HuH-7.5 (cell line): ENCODE measurements at places on chromosomes 7 and 10.

- DNase-seq, result no peak
These were observed 36.1 kb upstream of the CCNY start for GRCh38 chr10:35300063-35300699.

DNA sequence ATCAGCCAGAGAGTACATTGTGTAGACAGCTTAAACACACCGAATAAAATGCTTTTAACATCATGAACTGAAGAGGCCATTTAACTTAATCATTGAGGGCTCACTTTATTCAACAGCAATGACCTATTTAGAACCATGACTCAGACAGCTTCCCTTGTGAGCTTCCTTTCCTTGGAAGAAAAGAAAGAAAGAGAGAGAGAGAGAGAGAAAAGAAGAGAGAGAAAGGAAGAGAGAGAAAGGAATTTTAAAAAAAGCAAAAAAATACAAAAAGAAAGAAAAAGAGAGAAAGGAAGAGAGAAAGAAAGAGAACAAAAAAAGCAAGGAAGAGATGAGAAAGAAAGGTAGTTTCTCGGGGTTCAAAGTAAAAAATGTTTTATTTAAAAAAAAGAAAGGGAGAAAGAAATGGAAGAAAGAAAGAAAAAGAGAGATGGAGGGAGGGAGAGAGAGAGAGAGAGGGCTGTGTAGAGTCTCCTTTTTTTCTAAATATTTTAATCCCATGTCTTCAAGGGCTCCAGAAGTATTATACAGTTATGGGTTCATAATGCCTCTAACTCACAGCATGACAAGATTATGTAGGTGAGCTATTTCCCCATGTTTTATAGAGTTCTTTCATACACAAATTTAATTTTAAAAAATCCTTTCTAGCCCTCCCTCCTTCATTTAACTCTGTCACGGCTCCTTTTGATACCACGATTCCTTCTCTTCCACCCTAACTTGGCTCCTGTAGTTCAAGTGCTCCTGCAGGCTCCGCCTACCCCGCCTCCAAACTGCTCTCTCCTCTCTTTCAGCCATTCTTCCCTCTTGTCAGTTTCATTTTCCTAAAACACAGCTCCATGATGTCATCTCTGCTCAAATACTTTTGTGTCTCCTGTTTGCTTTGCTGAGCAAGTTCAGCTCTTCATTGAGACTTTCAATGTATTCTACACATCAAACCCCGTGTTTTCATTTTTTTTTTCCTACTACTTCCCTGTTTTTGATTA, 85.5 kb downstream of the PRTFDC1 start:
- no peak for DNase-seq

DNA sequence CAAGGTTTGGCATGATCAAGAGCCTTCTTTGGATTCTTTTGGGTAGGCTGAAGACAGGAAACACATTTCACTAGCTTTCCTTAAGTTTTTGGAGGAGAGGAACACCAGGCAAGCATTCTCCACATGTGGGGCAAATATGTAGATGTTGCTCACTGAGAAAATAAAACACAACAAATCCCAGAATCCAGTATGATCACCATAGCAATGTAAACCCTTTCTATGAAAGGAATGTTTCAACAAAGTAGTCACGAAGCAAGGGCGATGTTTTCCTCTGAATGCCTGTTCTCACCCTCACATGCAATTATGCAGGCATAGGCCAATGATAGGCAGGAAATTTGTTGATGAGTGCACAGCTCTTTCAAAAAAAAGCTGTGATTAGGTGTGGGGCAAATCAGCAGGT, 20.5 kb upstream of the CEP41 start:
- no peak for DNase-seq

DNA sequence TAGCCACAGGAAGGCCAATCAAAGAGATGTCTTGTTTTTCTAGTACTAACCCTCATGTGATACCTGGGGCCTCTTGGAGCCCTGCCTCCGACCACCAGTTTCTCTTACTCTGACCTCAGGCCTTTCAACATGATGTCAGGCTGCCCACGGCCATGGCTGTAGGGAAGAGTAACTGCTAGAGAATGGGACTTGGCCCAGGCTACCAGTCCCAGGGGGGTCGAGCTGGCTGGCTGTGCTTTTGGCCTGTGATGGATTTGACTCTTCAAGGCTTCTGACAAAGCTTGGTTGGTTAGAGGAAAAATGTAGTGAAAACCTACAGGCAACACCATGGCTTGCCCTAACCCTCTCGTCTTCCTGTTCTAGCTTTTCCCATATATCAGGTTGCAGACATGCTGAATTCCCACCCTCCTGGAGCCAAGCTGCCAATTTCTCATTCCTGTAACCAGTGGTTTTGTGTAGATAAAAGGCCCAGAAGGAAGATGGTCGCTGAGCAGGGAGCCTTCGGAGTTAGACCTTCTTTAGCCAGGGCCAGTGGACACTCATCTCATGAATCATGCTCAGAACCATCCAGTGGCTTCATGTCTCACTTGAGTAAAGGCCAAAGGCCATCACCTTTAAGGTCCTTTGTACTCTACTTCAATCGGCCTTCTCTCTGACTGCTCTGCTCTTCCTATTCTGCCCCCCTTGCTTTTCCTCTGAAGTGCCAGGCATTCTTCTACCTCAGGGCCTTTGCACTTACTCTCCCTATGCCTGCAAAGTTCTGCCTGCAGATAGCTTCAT, 19.7 kb downstream of the SUFU start:
- no peak for DNase-seq

GRCh38 chr7:99308461-99309074, 17.1 kb upstream of the ARPC1A start:
- no peak for DNase-seq

DNA sequence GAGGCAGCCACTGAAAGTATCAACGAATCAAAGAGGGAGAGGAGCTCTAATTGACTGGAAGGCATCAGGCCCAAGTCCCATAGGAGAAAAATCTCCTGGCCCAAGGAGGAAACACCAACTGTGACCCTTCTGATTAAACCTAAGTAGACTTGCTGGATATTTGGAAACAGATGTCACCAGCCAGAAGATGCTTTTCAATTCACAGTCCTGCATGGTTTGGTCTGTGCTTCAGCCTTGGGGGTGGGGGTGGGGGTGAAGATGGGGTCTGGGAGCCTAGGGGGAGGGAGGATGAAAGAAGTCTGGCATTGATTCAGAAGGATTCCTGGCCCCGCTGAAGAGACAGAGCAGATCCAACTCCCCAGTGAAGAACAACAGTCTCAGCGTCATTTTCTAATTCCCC, 623.7 kb downstream of the PARD3 start:
- DNase-seq, result no peak

DNA sequence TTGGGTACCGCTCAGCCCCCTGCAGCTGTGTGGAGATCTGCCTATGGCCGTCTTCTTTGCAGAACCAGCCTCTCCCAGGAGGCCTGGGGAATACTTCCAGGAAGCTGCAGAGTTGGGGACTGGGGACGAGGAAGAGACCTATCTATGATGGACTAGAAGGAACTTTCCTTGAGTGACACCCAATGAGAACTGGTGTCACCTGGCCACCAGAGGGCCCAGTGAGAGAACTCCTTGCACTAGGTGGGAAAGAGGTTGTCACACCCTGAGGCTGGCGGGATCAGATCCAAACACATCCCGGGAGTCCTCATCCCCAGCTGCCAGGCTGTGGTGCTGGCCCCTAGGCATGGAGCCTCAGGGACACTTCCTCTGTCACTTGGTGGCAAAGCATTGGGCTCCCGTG, 4.9 kb upstream of the GRID2IP start:
- DNase-seq, result peak; percentile 69

- no peak for DNase-seq
These were observed 178.5 kb downstream of the EBF3 start for GRCh38 chr10:129785536-129785981.

- no peak for DNase-seq
These were observed 75.0 kb upstream of the HECTD2 start for GRCh38 chr10:91335147-91335546.

GRCh38 chr10:77196614-77197013, 441.0 kb downstream of the KCNMA1 start:
- no peak for DNase-seq

DNA sequence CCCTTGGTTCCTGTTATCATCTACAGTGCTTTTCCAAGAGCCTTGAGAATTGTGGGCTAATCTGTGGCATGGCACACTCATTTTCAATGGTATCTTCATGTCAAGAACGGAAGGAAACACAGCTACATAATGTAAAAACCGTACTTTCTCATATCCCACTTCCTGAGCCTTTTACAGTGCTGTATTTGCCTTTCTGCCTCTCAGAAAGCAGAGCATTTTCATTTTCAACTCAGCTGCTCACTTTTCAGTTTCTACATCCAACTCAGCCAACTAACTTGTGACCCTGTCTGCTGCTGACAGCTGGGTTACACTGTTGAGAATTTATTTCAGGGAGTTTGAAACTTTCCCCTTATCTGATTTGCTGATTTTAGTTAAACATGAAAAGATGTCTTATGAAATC, 875.8 kb upstream of the KCND2 start:
- DNase-seq, result no peak

DNA sequence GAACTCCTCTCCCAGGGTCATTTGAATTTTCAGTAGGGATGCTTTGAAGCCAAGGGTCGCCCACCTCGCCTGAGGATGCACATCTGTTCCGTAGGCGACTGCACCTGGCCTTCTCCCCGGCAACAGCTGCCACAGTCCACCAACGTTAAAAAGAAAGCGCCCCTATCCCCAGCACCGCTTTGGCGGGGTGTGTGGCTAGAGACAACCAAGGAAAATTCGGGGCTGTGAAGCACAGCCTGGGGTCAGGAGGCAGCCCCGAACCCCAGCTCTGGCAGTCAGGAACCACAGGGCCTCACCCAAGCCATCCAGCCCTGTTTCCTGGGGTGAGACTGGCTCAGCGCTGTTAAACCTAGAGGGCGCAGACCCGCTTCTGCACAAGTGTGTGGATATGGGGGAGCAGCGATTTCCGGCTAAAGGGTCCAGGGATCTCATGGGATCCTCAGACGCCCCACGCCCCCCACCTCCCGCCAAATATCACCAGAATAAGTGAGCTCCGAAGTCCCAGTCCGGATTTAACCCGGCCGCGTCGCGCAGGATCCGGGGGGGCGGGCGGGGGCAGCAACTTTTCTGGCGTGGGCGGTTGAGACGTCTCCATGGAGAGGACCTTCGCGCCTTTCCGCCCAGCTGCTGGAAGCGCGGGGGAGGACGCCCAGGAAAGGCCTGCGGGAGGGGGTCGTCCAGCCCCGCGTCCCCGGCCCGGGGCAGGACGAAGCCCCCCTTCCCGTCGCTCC, 822 bp downstream of the ZC3HAV1L start:
- DNase-seq, result peak; percentile 65
